ENCODE measurements at places on chromosomes 6 and 20.

DNA sequence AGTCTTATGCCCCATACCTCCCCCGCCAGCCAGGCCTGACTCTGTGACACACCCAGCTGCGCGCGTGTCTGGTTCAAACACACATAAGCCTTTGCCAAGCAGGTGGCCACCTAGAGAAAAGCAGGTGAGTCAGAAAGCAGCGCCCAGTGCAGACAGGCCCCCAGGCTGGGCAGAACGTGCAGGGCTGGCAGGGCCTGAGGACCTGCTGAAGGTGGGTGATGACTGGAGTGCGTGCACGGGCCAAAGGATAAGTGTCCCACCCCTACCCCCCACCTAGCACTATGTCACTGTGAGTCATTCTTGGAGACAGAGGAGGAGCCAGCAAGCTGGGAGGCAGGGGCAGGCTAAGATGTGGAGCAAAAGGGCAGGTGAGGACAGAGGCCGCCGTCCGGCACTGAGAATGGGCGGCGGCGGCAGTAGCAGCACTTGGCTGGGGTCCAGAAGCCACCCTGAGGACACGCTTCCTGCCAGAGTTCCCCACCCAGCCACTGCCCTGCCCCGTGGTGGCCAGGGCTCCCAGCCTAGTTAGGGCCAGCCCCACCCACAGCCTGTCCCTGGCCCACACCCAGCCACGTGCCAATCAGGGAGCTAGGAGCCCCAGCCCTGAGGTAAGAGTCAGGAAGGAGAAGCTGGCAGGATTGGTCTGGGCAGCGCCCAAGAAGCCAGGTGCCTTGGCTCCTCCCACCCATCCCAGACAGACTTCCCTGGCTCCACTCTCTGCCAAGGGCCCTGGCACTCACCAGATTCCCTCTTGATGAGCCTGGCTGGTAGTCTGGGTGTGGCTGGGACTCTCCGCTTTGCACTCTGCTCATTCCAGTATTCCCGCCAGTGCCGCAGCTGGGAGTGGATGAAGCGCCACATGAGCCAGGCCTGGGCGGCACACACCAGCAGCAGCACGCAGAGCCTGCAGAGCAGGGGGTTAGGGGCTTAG, 72.7 kb downstream of the TRAM2 start:
- DNase-seq = peak; percentile 85

DNA sequence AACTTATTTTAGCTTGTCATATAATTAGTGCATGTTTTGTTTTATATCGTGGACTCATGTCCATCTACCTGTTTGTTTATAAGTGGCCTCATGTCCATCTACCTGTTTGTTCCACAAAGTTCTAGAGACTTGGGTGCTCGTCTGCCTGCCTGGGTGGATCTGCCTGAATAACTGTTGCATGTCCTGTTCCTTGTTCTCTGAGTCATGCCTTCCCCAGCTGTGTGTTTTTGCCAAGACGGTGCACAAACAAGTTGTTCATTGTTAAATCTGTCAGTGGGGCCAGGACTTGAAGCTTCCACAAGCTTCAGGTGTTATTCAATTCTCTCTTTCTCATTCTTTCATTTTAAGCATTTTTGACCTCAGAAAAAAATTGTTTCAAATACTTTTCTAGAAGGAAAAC, 358.0 kb upstream of the CITED2 start:
- peak; percentile 67 for DNase-seq

GRCh38 chr6:156977527-156978291, 200.5 kb downstream of the ARID1B start:
- no peak for DNase-seq

DNA sequence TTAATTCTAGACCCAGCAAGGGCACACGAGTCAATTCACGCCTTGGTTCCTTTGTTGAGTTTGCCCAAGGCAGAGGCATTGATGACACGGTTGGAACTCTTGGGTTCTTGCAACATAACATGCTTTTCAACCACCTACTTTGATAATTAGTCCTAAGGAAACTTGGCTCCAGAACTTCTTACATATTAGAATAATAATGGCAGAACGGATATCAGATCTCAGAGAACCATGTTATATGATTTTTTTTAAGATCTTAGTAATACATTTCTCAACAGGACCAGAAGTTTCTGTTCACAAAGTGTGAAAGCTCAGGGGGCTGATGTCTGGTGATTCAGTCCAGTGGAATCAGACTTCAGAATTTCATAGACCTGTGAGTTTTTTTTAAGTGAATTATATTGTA, 19.2 kb downstream of the SPTLC3 start:
- peak; percentile 31 for DNase-seq

- no peak for DNase-seq
These were observed 87.1 kb downstream of the OGFRL1 start for GRCh38 chr6:71375676-71376075.

- peak; percentile 28 for DNase-seq
These were observed 29.0 kb upstream of the DEK start for GRCh38 chr6:18293076-18293904.

GRCh38 chr6:35213824-35214756, at the start of gene SCUBE3:
Gene SCUBE3, plus strand, starts transcription at chr6:35213956. Its CDS starts 463 bp downstream, at chr6:35214419.
- DNase-seq = peak; percentile 18

DNA sequence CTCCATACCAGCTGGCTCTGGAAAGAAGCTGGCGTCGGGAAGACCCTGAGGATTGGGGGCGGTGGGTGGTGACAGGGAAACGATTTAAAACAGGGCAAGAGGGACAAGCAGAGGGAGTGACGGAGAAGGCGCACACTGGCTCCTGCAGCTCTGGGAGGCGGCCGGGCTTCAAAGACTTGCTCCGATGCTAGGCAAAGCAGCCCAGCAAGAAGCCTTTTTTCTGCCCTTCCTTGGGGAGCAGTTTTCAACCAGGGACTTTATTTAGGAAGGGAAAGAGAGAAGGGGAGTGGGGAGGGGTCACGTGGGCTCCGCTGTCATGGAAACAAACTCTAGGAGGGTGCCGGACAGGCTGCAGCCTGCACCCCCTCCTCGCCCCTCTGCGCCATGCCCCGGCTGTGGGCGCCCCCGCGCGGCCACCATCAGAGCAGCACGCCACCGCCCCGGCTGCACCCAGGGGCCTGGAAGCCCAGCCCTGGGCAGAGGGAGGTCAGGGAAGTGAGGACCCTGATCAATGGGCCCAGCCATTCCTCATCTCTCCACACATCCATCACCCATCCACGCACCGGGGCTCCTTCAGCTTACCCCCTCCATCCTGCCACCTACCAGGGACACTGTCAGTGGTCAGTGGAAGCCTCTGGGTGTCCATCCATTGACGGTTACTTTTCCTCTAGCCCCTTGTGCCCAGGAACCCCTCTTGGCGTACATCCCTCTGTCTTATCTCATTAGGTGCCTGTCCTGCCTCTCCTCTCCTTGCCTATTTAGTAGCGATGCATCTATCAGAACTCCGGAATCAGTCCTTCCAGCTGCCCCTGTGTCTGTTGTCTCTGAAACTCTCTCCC, 66.6 kb upstream of the CCDC167 start:
- peak; percentile 18 for DNase-seq

DNA sequence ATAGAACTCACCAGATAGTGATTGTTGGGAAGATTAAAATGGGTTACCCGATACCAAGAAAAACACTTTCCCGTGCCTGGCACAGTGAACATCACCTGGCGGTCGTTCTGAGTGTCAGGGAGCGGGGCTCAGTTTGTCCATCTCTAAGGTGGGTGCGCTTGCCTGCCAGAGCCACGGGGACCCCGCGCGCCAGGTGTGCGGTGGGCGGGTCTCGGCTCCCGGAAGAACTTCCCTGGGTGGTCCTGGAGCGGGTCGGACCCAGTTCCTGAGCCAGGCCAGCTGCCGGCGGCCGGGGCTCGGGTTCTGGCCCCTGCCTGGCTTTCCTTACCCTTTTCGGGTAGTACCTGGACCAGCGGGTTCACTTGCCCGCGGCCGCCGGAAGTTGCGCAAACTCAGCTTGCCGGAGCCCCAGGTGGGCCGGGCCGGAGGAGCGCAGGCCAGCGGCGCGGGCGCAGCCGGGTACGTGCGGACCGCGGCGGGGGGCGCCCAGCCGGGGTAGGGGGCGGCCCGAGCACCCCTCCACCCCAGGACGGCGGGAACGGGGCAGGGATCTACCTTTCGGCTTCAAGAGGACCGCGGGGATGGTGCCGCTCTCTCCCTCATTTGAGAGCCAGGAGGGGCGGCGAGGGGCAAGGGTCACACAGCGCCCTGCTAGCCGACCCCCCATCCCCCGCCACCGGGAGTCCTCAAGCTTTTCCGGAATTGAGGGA, 7.5 kb downstream of the FAM110A start:
- DNase-seq = no peak

DNA sequence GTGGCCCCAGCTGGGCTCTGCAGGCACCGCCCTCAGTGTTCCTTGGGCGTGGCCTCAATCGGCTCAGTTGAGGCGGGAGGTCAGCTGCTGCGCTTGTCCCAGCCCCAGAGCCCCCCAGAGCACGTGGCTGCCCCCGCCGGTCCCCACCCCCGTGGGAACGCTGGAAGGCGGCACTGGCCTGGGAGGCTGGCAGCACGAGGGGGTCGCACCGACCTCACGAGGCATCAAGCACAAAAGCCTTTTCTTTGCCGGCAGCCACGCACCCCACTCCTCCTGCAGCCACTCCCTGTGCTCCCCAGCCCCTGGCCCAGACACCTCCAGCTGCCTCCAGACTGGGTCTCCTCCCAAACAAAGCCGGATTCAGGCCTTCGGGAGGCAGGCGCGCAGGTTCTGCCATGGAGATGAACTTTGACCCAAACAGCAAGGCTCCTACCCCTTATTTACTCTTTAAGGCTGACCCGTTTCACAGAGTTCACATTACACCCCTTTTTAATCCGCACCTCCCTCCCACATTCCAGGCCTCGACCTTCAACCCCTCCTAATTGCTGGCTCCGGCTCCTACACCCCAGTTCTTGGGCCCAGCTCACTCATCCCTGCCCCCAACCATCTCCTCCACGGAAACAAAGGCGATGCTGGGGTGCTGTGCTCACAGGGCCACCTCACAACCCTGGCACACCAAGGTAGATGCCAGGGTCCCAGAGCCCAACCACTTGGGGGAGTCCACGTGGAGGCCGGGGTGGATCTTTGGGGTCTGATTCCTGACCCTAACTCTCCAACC, 111.7 kb downstream of the NOL4L start:
- no peak for DNase-seq

GRCh38 chr20:44651684-44652423, at the start of gene ADA:
Gene ADA, minus strand, starts transcription at chr20:44651699. Its CDS starts 92 bp downstream, at chr20:44651607.
- peak; percentile 25 for DNase-seq

GRCh38 chr6:29945281-29945820, 3.0 kb downstream of the HLA-A start:
- DNase-seq = no peak

GRCh38 chr20:16405254-16405653, 168.0 kb downstream of the KIF16B start:
- DNase-seq = no peak

DNA sequence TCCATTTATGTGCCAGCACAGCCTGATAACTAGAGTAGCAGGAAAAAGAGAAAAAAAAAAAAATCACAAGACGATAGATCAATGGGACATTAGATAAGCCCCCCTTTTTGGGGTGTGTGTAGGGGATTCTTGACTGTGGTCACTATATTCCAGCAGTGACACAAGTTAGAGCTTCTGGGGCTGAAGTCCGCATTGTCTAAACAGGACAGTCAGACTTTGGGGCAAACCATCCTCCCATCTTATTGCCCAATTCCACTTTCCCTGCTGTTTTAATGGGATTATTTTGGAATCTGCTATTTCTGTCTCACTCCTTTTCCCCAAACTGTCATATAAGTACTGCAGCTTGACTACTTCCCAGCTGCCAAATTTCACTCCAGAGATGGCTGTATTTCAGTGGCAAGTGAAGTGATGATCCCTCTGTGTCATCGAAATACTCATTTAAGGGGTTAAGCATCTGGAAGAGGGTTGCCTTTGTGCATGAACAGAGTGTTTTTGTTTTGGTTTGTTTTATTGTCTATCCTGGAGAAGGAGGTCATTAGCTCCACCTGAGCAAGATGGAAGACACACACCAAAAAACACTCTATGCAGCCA, 182.5 kb downstream of the ATXN1 start:
- no peak for DNase-seq

GRCh38 chr6:134846031-134846430, 103.9 kb downstream of the ALDH8A1 start:
- no peak for DNase-seq

DNA sequence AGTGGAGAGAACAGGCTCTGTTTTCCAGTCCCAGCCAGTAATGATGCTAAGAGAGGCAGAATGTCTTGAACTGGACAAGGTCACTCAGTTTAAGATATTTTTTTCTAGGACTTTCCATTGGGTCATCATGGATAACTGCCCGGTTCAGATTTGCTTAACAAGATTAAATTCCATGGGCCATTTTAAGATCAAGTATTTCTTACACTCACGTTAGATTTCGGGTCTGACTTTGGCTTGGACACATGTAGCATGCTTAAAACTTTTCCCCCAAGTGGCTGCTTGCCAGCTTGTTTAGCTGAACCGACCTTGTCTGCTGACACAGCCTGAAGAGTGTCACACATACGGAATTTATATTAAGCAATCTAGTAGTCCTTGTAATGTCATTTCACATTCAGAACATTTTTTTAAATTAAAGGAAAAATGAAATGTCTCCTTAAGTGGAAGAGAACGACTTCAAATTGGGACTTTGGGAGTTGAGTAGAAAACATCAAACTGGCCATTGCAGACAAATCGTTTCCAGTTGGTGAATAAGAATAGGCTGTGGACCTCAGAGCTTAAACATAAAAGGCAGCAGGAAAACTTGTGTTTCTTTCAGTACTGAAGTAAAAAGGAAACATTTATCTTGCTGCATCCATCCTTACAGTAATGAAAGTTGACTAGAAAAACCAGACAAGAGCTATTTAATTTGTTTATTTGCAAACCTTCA, 29.0 kb downstream of the ARMC2 start:
- peak; percentile 61 for DNase-seq

DNA sequence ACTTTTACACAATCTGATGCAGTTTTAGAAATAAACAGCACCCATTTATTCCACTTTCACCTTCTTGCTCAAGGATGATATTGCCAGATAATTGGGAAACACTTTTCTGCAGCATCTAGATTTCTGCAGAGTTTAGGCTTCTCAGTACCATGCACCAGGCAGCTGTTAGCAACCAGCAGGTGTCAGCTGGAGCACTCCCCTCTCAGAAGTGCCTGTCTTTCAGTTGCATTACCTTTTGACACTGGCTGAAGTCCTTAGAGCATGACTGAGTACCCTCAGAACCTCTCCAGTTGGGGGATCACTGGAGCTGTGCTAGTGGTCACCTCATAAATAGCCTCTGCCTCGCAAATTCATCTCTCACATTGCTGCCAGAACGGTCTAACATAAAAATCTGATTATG, 91.2 kb downstream of the DNAH8 start:
- no peak for DNase-seq
